ENCODE measurements at places on chromosomes 4 and X.
A peak's percentile ranks its signal among the peaks of the same experiment; 100 is the strongest.

- DNase-seq, result no peak
Observed at GRCh38 chr4:173258866-173259265, 75.3 kb downstream of the HMGB2 start.

- no peak for DNase-seq
Observed at GRCh38 chr4:18621186-18621585, 599.6 kb upstream of the LCORL start.

DNA sequence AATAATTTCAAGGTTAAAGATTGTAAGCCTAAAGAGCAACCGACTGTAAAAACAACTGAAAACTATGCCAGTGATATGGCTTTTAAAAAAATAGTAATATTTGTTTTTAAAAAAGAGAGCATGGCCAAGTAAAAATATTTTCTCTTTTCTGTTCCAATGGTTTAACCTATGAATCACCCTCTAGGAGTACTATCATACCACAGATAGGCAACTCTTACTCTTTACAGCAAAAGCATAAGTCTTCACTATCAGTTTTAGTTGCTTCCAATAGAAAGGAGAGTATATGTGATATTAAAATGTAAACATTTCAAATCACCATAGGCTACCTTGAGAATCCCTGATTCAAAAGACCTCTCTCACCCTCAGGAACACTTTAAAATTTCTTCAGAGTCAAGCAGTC is 102.6 kb downstream of the AMELX start:
- no peak for DNase-seq

DNA sequence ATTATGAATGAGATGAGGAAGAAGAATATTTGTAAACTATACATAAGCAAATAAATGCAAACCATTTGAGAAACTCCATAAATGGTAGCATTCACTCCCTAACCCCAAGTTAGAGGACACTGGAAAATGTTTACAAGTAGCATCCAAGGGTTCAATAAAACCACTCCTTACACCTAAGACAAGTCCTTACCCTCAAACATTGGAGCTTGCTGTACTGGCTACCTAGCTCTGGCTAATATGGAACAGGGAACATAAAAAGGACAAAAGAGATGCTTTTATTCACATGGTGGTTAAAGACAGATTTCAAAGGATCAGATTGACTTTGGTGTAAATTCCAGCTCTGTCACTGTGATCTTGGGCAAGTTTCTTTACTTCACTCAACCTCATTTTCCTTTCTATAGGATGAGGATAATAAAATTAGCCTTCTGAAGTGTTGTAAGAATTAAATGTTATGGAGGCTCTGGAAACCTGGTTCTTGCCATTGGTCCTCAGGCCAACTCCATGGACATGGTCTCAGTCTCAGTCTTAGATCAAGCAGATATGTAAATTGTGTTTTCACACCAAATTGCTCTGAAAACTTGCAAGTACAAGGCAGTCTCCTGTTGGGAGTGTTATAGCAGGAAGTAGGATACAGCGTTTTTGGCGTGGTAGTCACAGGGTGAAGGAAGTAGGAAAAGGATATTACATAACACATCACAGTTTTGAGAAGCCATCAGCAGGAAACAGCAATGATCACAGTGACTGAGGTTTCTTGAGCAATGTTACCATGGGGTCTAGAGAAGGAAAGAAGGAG is 3.3 kb downstream of the CXCL1 start:
- no peak for DNase-seq

DNA sequence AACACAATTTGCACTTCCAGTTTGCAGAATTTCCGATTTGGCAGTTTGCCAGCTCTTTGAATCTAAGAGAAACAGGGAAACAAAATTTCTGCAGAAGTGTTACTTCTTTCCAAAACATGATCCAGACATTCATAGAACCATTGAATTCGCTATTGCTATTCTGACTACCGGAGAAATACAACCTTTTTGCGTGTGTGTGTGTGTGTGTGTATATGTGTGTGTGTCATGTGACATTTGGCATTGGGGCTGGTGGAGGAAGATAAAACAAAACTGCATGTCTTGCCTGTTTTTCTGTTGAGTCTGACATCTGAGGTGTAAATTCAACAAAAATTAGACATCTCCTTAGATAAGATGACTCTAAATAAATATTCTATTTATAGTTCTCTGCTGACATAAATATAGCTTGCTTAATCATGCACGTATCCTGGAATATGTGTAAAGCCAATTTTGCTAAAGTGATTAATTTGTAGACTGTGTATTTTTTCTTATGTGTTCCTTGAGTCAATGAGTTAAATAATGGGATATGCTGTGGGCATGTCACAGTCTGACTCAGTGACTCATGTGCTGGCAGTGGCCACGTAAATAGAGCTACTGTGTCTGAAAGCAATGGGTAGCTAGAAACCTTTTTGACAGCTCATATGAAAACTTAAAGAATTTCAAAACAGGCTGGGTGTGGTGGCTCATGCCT is 98.9 kb downstream of the HPGD start:
- no peak for DNase-seq

GRCh38 chr4:146943691-146944375 is 1.8 kb downstream of the TTC29 start:
- no peak for DNase-seq

DNA sequence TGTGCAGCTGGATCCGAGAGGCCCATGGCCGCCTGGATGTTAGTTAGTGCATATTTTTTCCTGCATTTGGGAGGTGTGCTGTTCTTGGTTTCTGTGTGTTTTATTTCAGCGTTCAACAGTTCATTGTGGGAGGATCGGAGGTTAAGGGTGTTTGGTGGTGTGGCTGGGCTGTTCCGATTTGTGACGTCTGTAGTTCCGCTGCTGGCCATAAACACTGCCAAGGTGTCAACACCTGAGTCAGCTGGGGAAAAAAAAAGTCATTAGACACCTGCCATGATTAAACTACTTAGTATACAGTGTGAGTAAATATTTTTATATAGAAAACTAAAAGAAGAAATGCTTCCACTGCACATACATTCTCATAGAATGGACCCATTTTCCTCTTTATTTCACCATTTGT is 200.2 kb downstream of the APBB2 start:
- no peak for DNase-seq

DNA sequence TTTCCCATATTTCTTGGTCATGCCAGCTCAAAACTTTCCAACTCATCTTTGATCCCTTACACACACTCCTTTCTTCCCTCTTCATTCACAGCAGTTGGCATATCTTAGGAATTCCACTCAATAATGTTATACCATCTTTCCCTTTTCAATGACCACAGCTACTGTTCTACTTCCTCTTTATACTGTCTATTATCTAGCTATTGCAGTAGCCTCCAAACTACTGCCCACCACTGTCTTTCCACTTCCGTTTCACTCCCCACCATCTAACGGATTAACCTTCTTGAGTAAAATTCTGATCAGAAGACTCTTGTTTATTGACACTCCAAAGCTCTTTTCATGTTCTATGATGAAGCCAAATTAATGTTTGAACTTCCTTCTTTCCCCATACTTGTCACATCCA is 55.8 kb downstream of the ADAMTS3 start:
- DNase-seq, result no peak

DNA sequence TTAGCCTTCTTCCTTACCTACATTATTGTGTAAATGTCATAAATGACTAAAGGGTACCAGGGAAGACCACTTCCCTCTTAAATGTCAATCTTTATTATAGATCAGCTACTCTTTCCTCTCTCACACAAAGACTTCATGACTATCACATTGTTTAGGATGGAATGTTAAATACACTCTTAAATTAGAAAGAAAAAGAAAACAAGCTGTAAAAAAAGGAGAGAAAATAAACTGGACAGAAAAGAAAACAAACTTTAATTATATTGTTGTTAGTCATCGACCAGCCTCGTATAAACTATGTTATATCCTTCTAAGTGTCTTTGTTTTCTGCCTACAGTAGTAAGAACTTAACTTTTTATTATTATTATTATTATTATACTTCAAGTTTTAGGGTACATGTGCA is 666.4 kb upstream of the NR3C2 start:
- DNase-seq, result no peak

DNA sequence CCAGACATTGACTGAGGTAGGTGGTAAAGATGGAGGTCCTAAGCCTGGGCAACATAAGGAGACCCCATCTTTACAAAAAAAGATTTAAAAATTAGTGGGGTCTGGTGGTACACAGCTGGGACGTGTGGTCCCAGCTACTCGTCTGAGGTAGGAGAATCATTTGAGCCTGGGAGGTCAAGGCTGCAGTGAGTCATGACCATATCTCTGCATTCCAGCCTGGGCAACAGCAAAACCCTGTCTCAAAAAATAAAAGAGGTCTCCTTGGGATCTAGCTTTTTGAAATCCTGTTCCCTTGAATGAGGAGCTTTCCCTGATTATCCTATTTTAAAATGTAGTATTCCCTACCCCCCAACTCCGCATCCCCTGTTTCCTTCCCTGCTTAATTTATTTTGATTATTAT is 78.7 kb upstream of the OGT start:
- no peak for DNase-seq

GRCh38 chr4:147760695-147761094 is 28.8 kb downstream of the ARHGAP10 start:
- peak; percentile 24 for DNase-seq

DNA sequence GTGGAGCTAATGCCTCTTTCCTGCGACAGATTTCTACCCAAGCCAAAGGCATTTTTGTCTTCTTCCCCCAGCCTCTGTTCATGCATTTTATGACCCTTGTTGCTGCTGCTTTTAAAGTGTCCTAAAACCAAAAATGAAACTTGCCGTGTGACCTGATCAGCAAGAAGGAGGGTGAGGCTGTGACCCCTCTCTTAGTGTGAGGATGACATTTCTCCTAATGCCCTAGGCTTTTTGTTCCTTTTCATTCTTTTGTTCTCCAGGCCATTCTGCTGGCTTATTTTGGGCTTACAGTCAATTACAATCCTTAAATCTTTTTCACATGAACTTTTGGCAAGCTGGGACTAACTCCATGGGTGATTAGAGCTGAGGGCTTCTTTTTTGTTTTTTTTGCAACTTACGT is 34.4 kb downstream of the PTTG2 start:
- DNase-seq, result no peak

DNA sequence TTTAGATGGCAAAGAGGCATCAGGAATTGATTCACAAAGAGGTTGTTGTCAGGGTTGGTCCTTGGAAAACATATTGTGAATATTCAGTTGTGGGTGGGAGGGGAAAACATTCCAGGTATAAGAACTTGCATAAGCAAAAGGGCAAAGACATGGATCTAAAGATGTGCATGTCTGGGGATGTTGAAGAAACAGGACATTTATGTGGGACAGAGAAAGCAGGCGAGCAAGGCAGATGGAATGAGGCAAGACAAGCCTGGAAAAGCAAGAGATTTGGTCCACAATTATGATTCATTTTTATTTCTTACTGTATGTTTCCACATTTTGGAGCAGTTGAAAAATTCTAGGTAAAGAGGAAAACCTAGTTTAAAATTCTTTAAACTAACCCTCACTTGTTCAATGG is 134.9 kb upstream of the CXXC4 start:
- no peak for DNase-seq

DNA sequence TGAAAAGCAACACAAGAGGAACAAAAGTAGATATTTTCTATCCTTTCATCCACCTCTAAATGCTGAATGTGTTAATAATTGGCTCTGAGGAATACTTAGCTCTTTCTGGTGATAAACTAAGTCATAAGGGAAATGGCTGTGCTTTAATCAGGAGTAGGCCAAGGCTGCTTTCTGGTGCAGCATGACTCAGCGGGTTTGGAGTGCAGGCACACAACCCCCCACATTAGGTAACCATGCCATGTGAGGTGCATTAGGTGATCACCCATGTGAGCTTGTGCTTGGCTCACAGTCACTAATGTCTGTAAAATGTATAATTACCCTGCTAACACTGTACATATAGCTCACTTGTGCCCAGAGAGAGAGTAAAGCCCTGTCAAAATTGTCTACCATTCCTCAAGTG is 57.2 kb downstream of the USP38 start:
- DNase-seq, result no peak

DNA sequence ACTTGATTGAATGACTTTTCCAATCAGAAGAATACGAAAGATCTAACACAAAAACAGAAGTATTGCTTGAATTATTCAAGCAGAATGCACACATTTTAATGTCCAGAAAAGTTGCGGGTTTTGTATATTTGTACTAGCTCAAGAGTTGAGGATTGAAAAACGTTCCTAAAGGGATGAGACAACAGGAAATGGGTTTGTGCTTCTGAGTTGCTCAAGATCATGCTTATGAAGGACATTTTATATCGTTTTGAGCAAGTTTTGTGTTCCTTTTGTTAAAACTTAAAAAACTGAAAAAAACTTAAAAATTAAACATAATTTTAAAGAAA is 353 bp upstream of the SMIM10 start:
- DNase-seq, result no peak

- DNase-seq, result no peak
Observed at GRCh38 chr4:88828842-88829571, 131.4 kb upstream of the NAP1L5 start.

GRCh38 chrX:118506805-118507480 is 11.3 kb downstream of the DOCK11 start:
- no peak for DNase-seq
